ENCODE measurements at places on chromosomes 2 and 18.

- no peak for DNase-seq
Measured at GRCh38 chr2:239162141-239162821, 238.5 kb downstream of the HDAC4 start.

DNA sequence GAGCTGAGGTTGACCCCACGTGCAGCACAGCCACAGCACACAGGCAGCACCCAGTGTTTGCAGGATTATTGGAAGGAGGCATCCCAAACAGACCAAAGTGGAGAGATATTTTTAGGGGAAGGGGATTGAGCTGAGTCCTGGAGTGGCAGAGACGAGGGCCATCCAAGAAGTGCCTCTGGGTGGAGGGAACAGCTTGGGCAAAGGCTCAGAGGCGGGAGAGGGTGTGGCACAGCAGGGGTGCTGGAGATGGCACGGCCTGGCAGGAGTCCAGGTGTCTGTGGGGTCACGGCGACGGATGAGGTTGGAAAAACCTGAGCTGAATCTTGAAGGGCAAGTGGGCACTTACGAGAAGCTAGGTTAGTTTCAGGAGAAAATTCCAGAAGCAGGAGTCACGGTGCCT lies 60.6 kb downstream of the INHBB start:
- DNase-seq: no peak

GRCh38 chr18:8616028-8616401 lies 6.8 kb downstream of the RAB12 start:
- DNase-seq: no peak

DNA sequence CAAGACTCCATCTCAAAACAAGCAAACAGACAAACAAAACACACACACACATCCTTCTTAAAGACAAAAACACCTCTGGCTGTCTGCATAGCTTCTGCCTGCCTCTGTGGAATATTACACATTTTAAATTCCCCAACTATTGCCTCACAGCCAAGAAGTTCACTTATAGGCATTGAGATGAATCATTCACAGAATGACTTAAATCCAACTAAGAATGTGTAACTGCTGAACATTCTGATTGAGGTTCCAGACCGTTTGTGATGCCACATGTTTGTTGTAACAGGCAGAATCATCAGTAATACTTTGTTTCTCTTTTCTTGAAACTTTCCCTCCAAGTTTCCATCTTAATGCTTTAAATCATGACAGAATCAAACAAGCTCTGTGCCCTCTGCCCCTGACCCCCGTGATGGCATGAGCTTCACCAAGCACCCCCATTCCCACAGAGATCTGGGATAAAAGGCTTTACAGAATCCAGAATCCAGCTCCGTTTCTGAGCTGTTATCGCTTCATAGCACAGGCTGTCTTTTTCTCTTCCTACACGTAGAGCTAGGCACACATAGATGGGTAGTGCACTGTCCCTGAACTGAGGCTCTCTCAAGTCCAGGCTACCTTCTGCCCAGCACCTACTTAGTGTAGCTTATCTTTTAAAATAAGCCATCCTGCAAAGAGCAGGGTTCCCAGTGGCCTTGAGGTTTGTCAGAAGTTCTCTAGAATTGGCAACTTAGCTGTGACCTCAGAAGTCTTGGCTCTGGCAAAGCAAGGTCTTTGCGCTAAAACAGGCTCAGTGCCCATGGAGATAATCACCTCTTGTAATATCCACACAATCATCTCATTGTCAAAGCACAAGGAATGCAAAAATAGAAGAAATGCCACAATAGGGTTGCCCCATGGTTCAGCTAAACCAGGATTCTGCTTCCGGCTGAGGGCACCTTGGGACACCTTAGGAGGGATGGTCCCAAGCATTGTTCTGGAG lies 32.9 kb downstream of the EPAS1 start:
- DNase-seq: peak; percentile 41

- DNase-seq: no peak
Measured at GRCh38 chr2:120105360-120105759, 92.5 kb downstream of the EPB41L5 start.

- no peak for DNase-seq
Measured at GRCh38 chr2:97963880-97964279, 31.9 kb downstream of the TMEM131 start.

- no peak for DNase-seq
Measured at GRCh38 chr2:98395977-98396376, 48.7 kb upstream of the INPP4A start.

- no peak for DNase-seq
Measured at GRCh38 chr2:39535636-39536185, 98.6 kb upstream of the MAP4K3 start.
